ENCODE measurements at places on chromosomes 5 and 9.

- DNase-seq: no peak
These were observed 233.7 kb downstream of the GLIS3 start for GRCh38 chr9:4066120-4066519.

DNA sequence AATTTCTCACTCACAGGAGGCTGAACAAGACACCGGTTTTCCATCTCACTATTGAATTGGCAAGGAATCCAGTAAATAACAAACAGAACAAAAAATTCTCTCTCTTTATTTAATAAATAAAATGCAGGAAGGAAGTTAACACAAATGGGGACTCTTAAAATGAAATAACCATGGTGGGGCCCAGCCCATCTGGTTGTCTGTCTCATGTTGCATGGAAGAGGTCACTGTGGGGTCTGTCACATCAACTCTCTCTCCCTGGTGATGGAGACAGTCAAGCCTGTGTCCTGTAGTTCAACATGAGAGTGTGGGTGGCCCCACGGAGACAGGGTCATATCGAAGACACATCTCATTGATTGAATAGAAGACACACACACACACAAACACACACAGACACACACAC is 297.7 kb downstream of the IRX2 start:
- DNase-seq: no peak

- no peak for DNase-seq
These were observed 15.2 kb downstream of the NACC2 start for GRCh38 chr9:136079916-136080246.

DNA sequence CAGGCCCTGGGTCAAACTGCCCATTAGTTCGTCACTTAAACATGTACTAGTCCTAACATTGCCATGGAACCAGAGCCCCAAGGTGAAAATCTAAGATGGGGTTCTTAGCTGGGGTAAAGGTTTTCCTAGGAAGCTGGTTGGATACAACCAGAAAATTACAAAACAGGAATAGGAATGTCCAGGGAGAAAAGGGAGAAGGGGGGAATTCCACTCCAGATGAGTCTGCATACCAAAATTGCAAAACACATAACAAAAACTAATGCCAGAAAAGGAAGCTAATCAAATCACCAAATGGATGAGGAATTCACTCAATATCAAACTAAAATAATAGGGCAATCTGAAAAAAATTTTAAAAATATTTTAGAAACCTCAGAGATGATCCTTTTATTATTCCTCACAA is 396.2 kb downstream of the EFNA5 start:
- DNase-seq: no peak

- no peak for DNase-seq
These were observed 2.4 kb downstream of the MRPS2 start for GRCh38 chr9:135502873-135503321.

- DNase-seq: no peak
These were observed 27.7 kb upstream of the F2R start for GRCh38 chr5:76688212-76688611.

Measured in stimulated activated CD4-positive, alpha-beta T cell treated with anti-CD3 and anti-CD28 coated beads, Interleukin-15, amount 100 ng/mL, for 1 hour (primary cell).